Activated T-helper 1 cell treated with anti-CD3 and anti-CD28 coated beads, Interleukin-12 subunit alpha, Interleukin-12 subunit beta, Interleukin-2, Interleukin-4 antibody, amounts not matched to agents 30 ng/mL and 10 ng/mL and 1 ng/mL, durations not matched to agents 14 hours and 24 hours and 36 hours (primary cell): ENCODE measurements at places on chromosomes 2 and 18. TPM values are rescaled to one million over a fixed set of nuclear protein-coding genes. Genes with fewer than 3 reads are reported as not detected.
A peak's percentile ranks its signal among the peaks of the same experiment; 100 is the strongest.

GRCh38 chr18:11857177-11857887, 6.1 kb downstream of the CHMP1B start:
- no peak for DNase-seq

- no peak for DNase-seq
Measured at GRCh38 chr2:170221317-170222288, 43.7 kb downstream of the MYO3B start.

DNA sequence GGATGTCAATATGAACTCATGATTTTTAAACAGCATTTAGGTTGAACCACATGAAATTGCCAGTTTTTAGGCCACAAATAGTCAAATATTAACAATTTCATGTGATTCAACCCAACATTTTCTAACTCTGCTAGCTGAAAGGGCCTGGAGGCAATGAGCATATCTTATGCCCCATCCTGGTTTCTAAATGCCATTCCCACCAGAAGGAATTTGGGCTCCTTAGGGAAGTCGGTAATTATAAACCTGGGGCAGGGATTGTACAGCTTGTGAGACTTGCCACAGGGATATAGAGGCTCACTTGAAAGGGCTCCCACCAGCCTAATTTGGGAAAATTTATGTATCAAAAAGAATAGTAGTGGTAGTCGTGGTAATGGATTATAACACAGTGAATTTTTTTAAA, 178.4 kb upstream of the ALPP start:
- DNase-seq, result no peak

DNA sequence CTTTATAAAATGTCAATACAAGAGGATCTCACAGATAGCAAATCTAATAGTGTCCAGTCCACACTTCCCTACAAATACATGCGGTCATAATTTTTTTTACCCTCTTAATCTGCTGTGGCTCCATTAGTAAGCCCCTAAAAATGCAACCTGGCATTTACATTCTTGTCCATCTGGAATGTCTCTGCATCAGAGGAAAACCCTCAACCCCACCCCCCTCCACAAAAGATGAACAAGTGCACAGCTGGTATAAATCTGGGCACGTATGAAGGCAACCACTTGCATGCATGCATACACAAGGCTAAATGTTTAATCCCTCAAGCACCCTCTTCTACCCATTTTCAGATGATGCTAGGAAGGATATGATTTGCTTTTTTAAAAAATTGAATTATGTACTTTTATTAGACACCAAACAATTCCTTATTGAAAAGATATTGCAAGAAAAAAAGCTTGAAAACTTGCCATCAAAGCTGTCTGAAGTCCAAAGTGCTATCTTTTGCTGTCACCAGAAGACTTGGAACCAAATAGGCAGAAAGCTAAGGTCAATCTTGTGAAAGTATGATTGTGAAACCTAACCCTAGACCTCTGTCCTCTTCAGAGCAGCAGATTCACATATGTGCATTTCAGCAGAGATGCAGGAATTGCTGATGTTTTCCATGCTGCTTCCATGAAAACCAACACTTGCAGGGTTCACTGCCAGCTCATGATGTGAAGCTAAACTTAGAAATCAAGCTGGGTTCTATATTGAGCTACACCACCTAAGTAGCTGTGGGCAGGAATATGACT, 39.0 kb downstream of the IRS1 start:
- DNase-seq, result no peak

DNA sequence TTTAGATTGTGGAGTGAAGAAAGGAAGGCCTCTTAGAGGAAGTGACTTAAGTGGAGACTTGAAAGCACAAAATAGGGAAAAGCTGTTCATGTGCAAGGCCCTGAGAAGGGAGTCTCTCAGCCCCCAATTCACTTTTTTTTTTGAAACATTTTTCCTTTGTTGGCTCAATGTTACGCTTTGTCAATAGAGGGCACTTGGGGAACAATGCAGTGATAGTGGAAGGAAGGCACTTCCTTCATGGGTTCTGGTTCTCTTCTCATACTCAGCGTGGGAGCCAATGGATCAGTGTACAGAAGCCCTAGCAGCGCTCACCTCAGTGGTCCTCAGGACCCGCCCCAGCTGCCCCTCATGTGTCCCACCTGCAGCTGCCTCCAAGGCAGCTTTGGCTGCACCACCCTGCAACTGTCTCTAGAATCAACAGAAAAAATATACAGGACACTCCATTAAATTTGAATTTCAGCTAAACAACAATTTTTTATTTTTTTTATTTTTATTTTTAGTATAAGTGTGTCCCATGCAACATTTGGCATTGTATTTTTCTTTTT, 8.6 kb upstream of the C2orf42 start:
- DNase-seq, result no peak

GRCh38 chr2:102033031-102033749, 41.4 kb downstream of the IL1R2 start:
- peak; percentile 4 for DNase-seq

DNA sequence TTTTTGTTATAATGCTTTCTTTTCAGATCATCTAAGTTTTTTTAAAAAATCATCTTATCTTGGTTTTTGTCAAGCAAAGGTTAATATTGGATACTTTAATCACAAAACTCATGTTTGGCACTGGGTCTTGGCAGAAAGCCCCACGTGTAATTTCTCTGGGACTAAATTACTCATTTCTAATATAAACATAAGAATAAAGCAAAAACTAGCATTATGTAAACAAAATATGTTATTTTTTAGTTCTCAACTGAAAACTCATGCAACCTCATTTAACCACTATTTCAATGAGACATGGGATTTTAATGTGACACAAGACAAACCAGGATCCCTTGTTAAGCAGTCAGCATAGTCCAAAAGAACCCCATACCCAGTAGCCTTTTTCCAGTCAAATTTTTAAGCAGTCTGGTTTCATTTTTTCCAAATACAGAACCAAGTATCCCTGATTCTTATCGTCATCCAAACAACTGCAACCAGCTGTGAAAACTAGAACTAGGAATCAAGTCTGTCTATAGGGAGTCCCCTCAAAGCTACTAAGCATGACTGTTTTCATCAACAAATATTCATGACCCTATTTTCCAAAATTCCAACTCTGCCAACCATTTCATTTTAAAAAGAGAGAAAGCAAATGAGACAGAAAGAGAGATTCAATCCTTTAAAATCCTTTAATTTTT, 27.1 kb downstream of the PID1 start:
- DNase-seq, result no peak

GRCh38 chr2:207729465-207729998, 18.1 kb downstream of the CCNYL1 start:
- DNase-seq, result no peak

- DNase-seq, result no peak
Measured at GRCh38 chr2:12504443-12504842, 212.3 kb upstream of the TRIB2 start.

GRCh38 chr2:241050624-241051577, 51.2 kb downstream of the MTERF4 start:
- no peak for DNase-seq

GRCh38 chr2:1546023-1546591, 132.8 kb downstream of the TPO start:
- DNase-seq, result no peak

DNA sequence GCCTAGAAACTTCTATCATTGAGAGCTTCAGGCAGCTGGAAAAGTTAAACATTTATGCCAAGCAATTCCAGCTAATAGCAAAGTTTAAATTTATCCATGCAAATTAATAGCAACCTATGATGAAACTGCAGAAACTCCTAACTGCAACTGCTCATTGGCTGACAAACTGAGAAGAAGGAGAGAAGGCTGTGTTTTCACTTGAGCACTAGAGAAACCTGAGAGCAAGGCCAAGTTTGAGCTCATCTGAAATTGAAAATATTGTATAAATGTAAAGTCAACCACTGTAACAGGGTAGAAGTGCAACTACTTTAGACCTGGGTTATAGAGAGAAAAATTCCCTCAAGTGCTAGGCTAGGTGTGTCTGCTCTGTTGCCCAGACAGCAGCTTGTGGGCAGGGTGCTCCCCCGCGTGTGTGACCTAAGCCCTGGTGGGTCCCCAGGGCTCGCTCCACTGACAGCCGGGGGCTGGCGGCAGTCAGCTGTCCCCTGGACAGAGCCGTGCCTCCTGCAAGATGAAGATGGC, 50.2 kb downstream of the CABYR start:
- DNase-seq, result no peak

GRCh38 chr2:833180-833579, 117.5 kb upstream of the SNTG2 start:
- DNase-seq, result no peak

GRCh38 chr2:56741601-56742102, 557.9 kb downstream of the CCDC85A start:
- no peak for DNase-seq

- no peak for DNase-seq
Measured at GRCh38 chr2:143824791-143825190, 695.1 kb downstream of the ZEB2 start.

- no peak for DNase-seq
Measured at GRCh38 chr18:13147130-13147529, 71.4 kb upstream of the LDLRAD4 start.

DNA sequence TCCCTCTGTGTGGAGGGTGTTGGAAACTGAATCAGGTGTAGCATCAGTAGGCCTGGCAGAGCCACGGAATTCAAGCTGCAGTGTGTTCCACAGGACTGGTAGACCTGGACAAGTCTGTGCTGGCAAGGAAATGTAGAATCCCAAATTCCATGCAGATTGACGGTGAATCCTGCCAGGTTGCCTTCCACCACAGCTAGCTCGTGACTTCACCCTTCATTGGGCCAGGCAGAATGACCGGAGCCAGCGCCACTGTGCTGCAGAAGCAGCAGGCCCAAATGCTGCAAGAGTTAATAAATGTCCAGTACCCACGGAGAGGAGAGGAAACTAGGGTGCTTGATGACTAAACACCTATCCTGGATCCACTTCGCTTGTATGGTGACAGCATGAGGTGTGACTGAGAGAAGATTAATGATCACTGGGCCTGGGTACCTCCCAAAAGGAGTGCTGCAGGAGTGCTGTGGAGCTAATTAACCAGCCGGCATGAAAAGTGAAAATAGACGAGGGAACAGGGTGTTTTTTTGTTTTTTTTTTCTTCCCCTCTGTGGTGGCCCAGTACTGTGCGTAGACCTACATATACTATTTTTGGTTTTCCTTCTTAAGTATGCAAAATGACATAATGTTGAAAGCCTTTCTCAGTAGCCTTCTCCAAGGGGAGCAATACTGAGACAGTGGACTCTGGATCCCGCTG, 122.2 kb downstream of the TANC1 start:
- no peak for DNase-seq

- DNase-seq, result no peak
Measured at GRCh38 chr2:64383881-64384280, 70.1 kb upstream of the LGALSL start.

MPP4 gene
- not detected in 2 replicates for total RNA-seq

KCNE4 gene
- total RNA-seq, result not detected in 2 replicates

ERMN gene
- total RNA-seq, result 2.1 and 2.4 TPM in 2 replicates

PLA2R1 gene
- total RNA-seq, result not detected in 2 replicates

EPC2 gene
- 36.2 and 36.9 TPM in 2 replicates for total RNA-seq
